Mesenteric fat pad (tissue), 1 donor: ENCODE measurements at places on chromosomes 4 and X. TPM values are rescaled to one million over a fixed set of nuclear protein-coding genes. Genes with fewer than 3 reads are reported as not detected.

ARHGAP6 gene
- total RNA-seq, result 9.5 TPM

MAGEA4 gene
- total RNA-seq, result not detected

CD38 gene
- 30.4 TPM for total RNA-seq

MRFAP1 gene
- total RNA-seq, result 234 TPM

TXK gene
- 1.6 TPM for total RNA-seq

GYPB gene
- total RNA-seq, result not detected

EIF2S3 gene
- total RNA-seq, result 143 TPM

GRCh38 chr4:67725981-67726380 is 25.0 kb upstream of the UBA6 start:
- DNase-seq, result no peak

DNA sequence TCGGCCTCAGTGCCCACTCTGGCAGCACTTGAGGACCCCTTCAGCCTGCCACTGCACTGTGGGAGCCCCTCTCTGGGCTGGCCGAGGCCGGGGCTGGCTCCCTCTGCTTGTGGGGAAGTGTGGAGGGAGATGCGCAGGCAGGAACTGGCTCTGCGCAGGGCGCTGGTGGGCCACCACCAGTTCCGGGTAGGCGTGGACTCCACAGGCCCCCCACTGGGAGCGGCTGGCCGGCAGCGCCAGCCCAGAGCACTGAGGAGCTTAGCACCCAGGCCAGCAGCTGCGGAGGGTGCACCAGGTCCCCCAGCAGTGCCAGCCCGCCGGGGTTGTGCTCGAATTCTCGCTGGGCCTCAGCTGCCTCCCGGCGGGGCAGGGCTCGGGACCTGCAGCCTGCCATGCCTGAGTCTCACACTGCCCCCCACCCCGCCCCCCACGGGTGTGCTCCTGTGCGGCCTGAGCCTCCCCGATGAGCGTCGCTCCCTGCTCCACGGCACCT is 216.9 kb upstream of the TACR3 start:
- DNase-seq, result no peak

DNA sequence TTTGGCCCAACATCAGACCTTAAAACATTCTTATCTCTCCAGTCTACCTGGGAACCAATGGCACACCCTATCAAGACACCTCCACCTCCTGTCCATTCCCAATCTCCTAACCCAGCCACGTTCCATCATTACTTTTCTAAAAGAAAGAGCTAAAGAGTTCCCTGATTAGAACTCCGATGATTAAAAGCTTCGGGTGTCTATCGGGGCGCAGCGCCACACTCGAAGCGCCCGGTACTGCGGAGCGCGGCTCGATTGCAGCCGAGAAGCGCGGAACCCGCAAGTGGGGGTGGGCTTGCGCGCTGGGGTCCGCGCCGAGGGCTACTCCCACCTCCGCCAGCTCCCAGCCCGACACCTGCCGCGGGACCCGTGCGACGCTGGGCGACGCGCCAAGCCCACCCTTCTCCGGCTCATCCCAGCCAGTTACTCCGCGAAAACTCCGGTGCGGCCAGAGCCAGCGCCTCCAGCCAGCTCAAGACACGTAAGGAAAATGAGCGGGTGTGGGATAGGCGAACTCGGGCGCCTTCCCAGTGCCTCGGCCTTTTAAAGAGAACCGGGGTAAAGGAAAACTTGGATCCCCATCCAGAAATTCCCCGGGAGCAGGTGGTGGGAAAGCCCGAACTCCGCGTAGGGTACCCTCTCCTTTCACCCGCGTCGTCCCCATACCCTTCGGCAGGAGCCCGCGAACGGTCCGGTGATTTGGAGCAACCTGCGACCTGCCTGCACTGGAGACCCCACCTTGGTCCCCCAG is 593 bp downstream of the NPY1R start:
- DNase-seq, result no peak

DNA sequence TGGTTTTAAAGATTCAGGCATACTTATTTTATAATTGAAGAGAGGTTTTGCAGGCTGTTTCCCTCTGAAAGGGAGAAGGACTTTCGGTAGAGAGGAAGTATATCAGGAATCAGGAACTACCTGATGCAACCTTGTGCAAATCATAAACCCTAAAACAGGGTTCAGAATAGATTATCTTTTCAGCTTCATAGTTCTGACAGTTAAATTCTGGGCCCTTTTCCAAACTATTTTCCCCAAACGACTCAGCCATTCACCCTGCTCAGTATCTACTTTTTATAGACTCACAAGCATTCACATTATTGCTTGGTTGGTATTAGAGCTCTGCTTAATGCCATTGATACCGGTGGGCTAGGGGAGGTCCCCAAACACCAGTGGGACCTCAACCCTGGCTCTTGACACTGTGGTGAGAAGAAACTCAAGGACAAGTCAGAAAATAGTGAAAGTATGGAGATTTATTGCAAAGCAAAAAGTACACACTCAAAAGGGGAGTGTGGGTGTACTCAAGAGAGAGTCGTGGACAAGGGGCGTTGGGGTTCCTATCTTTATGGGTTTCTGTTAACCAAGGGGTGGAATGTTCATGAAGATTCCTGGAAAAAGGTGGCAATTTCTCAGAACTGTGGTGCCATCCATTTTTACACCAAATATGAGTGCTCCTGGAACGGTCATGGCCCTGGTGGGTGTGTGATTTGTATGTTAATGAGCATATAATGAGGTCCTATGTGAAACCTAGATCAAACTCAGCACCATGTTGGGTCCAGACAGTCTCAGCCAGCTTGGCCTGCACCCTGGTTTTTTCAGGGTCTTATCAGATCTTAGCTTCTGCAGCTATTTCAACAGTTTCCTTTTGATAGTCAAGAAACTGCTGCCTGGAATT is 238.3 kb downstream of the DCLK2 start:
- no peak for DNase-seq

DNA sequence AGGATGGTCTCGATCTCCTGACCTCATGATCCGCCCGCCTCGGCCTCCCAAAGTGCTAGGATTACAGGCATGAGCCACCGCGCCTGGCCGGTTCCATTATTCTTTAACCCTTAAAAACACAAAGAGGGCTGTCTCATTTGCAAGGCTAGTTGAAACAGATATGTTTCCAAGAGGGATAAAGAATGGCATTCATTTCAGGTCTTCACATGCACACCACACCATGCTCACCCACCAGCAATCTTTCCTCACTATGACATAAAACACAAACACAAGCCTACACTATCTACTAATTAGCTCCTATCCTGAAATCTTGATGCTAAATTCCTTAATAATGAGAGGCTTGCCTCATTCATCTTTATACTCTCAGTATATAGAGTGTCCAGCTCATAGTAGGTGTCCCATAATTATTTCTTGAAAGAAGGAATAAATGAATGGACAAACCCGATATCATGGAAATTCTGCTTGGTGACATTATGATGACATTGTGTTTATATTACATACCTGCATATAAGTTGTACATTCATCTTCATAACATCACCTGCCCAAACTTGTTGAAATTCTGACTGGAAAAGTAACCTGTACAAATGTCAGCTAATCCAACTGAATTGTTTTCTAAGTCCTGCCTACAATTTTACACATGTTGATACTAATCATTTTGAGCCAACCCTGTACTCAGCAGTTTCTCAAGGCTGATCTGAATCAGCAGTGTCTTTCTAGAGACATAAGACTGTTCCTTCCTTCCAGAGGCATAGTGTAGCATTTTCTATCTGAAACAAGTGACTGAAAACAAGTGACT is 408.5 kb downstream of the KLHL13 start:
- no peak for DNase-seq

DNA sequence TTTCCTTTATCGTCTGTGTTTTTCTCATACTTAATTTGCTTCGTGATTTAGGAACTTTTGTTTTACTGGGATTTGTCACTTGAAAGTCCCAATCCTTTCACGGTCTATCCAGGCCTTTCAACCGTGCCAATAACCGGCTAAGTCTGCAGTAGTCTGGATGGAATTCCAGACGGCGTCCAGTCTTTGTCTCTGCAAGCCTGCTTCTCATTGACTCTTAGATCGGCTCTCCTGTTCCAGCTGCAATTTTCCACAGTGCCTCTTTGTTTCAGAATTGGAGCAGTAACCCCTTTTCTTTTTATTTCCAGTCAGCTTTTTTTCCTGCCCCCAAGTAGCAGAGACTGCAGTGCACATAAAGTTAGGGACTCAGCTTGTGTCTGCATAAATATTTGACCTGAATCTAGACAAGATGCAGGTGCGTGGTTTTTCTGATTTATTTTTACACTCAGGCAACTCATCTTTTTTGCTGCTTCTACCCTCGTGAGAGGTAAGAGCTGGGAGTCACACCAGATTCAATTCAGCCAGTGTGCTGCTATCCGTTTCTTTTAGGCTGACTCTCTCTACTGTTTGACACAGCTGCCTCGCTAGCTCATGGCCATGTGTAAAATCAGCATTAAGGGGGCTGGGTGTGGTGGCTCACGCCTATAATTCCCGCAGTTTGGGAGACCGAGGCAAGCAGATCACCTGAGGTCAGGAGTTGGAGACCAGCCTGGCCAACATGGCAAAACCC is 37.4 kb upstream of the DHRSX start:
- DNase-seq, result no peak

GRCh38 chr4:34258176-34258575 is 1986.1 kb downstream of the ARAP2 start:
- DNase-seq, result no peak

GRCh38 chr4:108570993-108571569 is 49.3 kb upstream of the RPL34 start:
- no peak for DNase-seq

- no peak for DNase-seq
These were observed 39.3 kb downstream of the SYNPO2 start for GRCh38 chr4:118927974-118928373.

GRCh38 chrX:40155589-40156469 is 58.1 kb upstream of the BCOR start:
- no peak for DNase-seq

DNA sequence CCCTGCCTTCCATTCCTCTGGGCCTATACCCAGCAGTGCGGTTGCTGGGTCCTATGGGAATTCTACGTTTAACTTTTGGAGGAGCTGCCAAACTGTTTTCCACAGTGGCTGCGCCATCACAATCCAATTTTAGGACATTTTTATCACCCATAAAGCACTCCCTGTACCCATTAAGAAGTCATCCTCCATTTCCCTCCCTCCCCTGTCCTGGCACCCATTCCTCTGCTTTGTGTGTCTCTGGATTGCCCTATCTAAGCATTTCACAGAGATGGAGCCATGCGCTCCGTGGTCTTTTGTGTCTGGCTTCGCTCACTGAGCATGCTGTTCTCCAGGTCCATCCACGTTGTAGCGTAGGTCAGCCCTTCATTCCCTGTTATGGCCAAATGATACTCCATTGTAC is 1.7 kb upstream of the OPN1LW start:
- no peak for DNase-seq

- no peak for DNase-seq
These were observed at the start of gene GABRB1 for GRCh38 chr4:47031011-47031678. GABRB1 (plus strand) TSS chr4:47031567.

- DNase-seq, result no peak
These were observed 34.2 kb downstream of the FAM193A start for GRCh38 chr4:2570551-2571222.

GRCh38 chr4:158865520-158866177 is 96.8 kb downstream of the FNIP2 start:
- DNase-seq, result no peak
